ENCODE measurements at places on chromosomes 1 and 21. TPM values are rescaled to one million over a fixed set of nuclear protein-coding genes. Genes with fewer than 3 reads are reported as not detected.

Gene ACKR1
- not detected for total RNA-seq

Gene HSD3B2
- total RNA-seq: not detected

Gene TRIM58
- total RNA-seq: 0.24 TPM

Gene SETDB1
- total RNA-seq: 70.1 TPM

Gene DENND2D
- 134 TPM for total RNA-seq

Gene MANEAL
- total RNA-seq: 2.4 TPM

Gene LCK
- 254 TPM for total RNA-seq

Gene LCE1A
- total RNA-seq: not detected

Gene C8A
- not detected for total RNA-seq

Gene HCRTR1
- total RNA-seq: not detected

Gene RGS18
- total RNA-seq: 0.12 TPM

DNA sequence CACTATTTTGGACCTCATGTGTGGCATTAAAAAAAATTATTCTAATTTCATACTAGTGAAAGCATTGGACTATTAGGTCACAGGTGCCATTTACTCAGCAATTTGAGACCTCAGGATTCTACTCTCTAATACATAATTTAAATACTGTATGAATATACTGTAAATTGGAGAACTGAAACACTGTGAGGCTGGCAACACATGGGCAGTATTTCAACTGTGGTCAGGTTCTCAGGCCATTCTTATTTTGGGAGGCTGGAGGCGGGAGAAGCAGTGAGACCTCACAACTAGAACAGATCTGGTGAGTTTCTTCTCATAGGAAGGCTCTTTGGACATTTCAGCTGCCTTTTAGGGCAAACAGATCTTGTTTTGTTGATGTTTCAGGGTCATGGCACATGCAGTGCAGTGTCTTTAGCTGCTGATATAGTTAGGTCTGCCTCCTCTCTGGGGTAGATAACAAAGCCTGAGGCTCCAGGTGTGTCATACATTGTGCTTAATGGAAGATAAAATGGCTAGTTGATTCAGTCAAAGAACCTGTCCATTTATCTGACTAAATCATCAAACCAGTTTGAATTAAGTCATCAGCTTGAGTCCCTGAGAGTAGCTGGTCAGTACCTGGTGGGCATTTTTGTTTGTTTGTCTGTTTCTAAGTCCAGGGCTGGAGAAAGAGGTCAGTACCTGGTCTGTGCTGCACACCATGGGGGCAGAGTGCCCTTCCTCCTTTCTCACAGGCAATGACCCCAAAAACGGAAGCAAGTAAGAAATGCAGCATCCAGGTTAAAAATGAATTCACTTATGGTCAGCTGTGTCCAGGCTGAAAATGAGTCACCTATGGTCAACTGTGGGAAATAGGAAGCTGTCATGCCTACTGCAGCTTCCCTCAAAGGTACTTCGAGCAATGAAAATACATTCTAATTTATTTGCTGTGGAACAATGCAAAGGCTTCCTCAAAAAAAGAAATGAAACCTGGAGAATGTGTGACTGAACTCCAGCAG lies 216.2 kb downstream of the SDCCAG8 start:
- no peak for DNase-seq
- H3K27ac ChIP-seq: no peak overlapping the region

- no peak overlapping the region for H3K4me3 ChIP-seq
- no peak for DNase-seq
- no peak overlapping the region for H3K27ac ChIP-seq
- H3K27me3 ChIP-seq: no peaks in the 10 kb centered on the region
- peaks cover under 1% of the 10 kb centered on the region for H3K36me3 ChIP-seq
Measured at GRCh38 chr1:100835866-100836842, 58.5 kb downstream of the EXTL2 start.

DNA sequence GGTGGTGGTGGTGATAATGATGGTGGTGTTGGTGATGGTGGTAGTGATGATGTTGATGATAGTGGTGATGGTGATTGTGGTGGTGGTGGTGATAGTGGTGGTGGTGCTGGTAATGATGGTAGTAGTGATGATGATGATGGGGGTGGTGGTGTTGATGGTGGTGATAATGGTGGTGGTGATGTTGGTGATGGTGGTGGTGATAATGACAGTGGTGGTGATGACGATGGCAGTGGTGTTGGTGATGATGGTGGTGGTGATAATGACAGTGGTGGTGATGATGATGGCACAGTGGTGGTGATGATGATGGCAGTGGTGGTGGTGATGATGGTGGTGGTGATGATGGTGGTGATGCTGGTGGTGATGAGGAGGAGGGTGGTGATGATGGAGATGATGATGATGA lies 7.0 kb upstream of the AJAP1 start:
- no peak for DNase-seq
- H3K4me3 ChIP-seq: no peak overlapping the region
- H3K27me3 ChIP-seq: no peaks in the 10 kb centered on the region
- no peak overlapping the region for H3K27ac ChIP-seq
- H3K4me1 ChIP-seq: no peaks in the 10 kb centered on the region

- DNase-seq: no peak
- no peak overlapping the region for H3K27ac ChIP-seq
Measured at GRCh38 chr1:198042168-198042567, 114.6 kb upstream of the NEK7 start.

- peak overlapping the region; percentile 87 for H3K27ac ChIP-seq
- H3K36me3 ChIP-seq: no peaks in the 10 kb centered on the region
- H3K4me1 ChIP-seq: peaks cover 84% of the 10 kb centered on the region
- peak; percentile 41 for DNase-seq
- peak overlapping the region; percentile 37 for H3K4me3 ChIP-seq
Measured at GRCh38 chr1:234933475-234933874, 195.2 kb downstream of the TOMM20 start.

- no peak overlapping the region for H3K27ac ChIP-seq
- no peaks in the 10 kb centered on the region for H3K4me1 ChIP-seq
- no peak for DNase-seq
- no peak overlapping the region for H3K4me3 ChIP-seq
Measured at GRCh38 chr1:215306426-215306825, 223.9 kb downstream of the KCNK2 start.

DNA sequence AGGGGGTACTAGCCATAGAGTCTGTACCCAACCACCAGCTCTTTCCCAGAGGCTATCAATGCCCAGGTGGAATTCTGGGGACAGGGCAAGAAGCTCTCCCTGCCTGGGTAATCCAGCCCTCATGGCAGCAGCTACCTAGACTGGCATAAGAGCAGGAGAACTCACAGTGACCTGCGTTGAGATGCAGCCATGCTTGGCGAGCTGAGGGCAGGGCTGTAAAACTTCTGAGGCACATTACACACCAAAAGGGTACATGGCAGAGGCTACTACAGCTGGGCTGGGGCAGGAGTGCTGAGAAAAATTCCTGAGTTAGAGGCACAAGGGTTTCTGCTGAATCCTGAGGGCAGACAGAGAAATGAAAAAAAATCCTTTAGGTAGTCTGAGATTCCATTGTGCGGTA lies 927.9 kb upstream of the B3GALT2 start:
- no peaks in the 10 kb centered on the region for H3K27me3 ChIP-seq
- H3K4me1 ChIP-seq: no peaks in the 10 kb centered on the region
- no peak for DNase-seq

GRCh38 chr1:37478890-37479254 lies 4.5 kb downstream of the ZC3H12A start:
- peak; percentile 40 for DNase-seq
- H3K4me1 ChIP-seq: peaks cover 51% of the 10 kb centered on the region
- peak overlapping the region; percentile 90 for H3K27ac ChIP-seq
- no peaks in the 10 kb centered on the region for H3K27me3 ChIP-seq
- peak overlapping the region; percentile 85 for H3K4me3 ChIP-seq

DNA sequence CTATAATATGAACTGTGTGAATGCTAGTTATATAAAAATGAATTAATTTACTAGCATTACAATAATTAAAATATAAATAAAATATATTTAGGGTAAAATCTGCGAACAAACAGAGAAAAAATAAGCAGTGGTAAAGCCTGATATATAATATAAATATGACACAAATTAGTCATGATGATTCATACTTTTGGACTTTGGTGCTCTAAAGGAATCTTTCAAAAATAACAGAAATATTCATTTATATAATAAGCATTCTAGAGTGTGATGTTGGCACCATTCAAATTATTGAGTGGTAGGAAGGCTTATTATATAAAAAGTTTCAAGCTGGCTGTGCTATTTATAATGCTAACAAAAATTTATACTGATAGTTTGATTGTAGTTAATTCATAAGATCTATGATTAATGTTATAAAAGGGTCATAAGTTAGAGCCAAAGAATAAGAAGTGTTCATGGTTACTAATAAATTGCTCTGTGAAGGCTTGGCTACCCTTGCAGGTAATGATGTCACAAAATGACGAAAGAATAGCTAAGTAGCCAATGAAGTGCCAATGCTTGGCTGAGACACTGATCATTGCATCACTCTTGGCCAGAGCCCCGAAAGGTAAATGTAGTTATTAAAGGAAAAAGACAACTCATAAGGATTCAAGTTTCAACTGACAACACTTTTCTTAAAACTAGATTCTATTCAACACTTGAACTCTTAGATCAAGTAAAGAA lies 108.7 kb downstream of the USH2A start:
- no peak for DNase-seq
- H3K27me3 ChIP-seq: no peaks in the 10 kb centered on the region
- no peaks in the 10 kb centered on the region for H3K4me1 ChIP-seq
- H3K4me3 ChIP-seq: no peak overlapping the region

- H3K27ac ChIP-seq: no peak overlapping the region
- no peak overlapping the region for H3K4me3 ChIP-seq
Measured at GRCh38 chr1:193705554-193705981, 519.2 kb upstream of the B3GALT2 start.

DNA sequence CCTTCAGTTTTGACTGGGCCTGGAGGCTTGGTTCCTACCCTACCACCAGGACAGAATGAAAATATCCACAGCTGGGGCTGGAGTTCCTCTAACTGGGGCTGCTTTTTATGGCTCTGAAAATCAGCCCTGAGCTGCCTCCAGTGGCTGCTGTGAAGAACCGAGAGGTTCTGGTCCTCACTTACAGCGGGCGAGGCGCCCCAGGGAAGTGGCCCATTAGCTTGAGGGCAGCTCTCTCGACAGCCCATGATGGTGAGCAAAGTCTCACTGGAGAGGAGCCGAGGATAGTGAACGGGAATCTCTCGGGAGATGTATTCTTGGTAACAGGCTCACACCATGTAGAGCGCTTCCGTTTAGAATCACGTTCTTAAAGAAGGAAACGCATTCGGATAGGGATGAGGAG lies 459.7 kb downstream of the KIF26B start:
- no peaks in the 10 kb centered on the region for H3K36me3 ChIP-seq
- no peak overlapping the region for H3K27ac ChIP-seq
- H3K27me3 ChIP-seq: peaks cover 4% of the 10 kb centered on the region
- H3K4me1 ChIP-seq: no peaks in the 10 kb centered on the region
- DNase-seq: no peak

GRCh38 chr1:31102501-31102950 lies 37.0 kb upstream of the PUM1 start:
- H3K4me3 ChIP-seq: no peak overlapping the region
- no peak for DNase-seq
- no peak overlapping the region for H3K27ac ChIP-seq

DNA sequence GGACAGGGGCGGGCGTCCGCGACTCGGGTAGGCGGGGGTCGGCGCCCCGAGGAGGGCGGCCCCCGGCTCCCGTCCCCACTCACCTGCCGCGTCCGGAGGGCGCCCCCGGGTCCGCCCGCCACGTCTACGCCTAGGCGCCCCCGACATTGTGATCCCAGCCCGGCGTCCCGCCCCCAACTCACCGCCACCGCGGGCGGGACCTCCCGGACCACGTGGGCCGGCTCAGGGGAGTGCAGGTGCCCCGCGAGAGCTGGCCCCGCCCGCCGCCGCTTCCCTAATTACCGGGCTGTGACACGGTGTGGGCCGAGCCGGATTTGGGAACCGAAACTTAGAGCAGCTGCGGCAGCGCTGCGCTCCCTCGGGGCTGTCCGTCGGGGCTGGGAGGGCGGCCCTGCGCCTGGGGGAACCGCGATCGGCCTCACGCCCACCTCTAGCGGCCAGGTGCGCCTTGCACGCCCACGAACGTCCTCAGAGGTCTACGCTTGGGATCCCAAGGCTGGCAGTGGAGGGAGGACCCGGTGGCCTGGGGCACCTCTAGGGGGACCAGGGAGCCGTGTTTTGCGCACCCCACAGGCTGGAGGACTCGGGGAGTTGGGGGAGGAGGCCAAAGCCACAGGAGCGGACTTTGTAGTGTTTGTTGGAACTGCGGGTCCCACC lies 521 bp upstream of the NADK start:
- peak; percentile 74 for DNase-seq
- H3K27ac ChIP-seq: peak overlapping the region; percentile 94
- no peaks in the 10 kb centered on the region for H3K36me3 ChIP-seq
- H3K4me3 ChIP-seq: peak overlapping the region; percentile 76
- H3K4me1 ChIP-seq: peaks cover 66% of the 10 kb centered on the region

DNA sequence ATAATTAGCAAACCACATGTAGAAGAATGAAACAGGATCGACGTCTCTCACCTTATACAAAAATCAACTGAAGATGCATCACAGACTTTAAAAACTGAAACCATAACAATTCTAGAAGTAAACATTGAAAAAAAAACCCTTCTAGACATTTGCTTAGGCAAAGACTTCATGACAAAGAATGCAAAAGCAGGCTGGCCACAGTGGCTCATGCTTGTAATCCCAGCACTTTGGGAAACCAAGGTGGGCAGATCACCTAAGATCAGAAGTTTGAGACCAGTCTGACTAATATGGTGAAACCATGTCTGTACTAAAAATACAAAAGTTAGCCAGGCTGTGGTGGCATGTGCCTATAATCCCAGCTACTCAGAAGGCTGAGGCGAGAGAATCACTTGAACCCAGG lies 1351.7 kb downstream of the MRPL39 start:
- no peaks in the 10 kb centered on the region for H3K4me1 ChIP-seq
- no peak for DNase-seq
- H3K27me3 ChIP-seq: no peaks in the 10 kb centered on the region

- peaks cover 7% of the 10 kb centered on the region for H3K36me3 ChIP-seq
- H3K4me3 ChIP-seq: no peak overlapping the region
- H3K27ac ChIP-seq: no peak overlapping the region
- DNase-seq: no peak
- H3K4me1 ChIP-seq: peaks cover 5% of the 10 kb centered on the region
- H3K27me3 ChIP-seq: no peaks in the 10 kb centered on the region
Measured at GRCh38 chr1:67009792-67010191, 44.2 kb downstream of the SLC35D1 start.

DNA sequence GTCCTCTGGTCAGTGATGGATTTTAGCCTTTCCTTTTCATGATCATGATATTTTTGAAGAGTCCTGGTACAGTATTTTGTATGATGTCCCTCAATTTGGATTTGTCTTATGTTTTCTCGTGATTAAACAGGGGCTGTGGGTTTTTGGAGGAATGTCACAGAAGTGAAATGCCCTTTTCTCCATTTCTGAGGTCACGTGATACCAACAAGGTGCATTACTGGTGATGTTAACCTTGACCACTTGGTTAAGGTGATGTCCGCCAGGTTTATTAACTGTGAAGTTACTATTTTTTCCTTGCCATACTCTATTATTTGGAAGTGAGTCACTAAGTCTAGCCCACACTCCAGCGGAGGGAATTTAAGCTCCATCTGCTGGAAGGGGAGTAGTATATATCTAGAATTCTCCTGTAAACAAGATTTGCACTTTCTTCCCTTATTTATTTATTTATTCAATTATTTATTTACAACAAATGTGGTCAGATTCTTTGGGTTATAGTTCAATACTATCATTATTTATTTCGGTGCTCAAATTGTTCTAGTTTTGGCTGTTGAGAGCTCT lies 123.4 kb downstream of the HIVEP3 start:
- peaks cover 71% of the 10 kb centered on the region for H3K4me1 ChIP-seq
- DNase-seq: no peak
- H3K27ac ChIP-seq: no peak overlapping the region
- H3K4me3 ChIP-seq: no peak overlapping the region
- no peaks in the 10 kb centered on the region for H3K27me3 ChIP-seq

All from activated T-cell treated with anti-CD3 and anti-CD28 coated beads, Interleukin-2, amount 50 U/mL, for 72 hours (primary cell).